ENCODE measurements at places on chromosomes 1 and 21.

- no peak for DNase-seq
Measured at GRCh38 chr1:177341773-177342172, 171.0 kb downstream of the BRINP2 start.

GRCh38 chr1:96329121-96329520, 392.5 kb upstream of the PTBP2 start:
- DNase-seq, result no peak

GRCh38 chr21:18986197-18986596, 582.6 kb upstream of the TMPRSS15 start:
- no peak for DNase-seq

- no peak for DNase-seq
Measured at GRCh38 chr1:32255072-32256071, 4.3 kb downstream of the LCK start.

DNA sequence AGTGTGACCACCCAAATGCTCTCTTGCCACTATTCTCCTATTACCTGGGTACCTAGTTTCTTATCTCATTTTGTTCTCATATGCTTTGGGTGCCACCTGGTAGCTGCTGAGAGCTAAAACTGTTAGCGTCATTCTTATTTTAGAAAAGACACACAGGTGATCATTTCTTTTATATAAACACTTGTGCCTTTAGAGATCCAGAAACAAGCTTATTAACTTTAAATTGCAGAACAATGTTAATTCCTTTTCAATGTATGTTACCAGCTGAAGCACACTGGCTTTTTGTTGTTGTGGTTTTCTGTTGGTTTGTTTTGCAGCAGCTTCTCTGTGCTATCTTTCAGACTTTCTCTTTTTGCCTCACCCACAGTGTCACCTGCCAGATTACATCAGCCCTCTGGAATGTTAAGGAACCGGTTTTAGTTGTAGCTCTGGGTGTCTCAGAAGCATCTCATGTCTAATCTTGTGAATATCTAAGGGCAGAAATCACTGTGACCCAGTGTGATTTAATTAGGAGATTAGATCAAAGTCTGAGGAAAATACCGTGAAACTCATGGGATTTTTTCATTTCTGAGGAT, 43.4 kb upstream of the SLC19A2 start:
- DNase-seq, result no peak

DNA sequence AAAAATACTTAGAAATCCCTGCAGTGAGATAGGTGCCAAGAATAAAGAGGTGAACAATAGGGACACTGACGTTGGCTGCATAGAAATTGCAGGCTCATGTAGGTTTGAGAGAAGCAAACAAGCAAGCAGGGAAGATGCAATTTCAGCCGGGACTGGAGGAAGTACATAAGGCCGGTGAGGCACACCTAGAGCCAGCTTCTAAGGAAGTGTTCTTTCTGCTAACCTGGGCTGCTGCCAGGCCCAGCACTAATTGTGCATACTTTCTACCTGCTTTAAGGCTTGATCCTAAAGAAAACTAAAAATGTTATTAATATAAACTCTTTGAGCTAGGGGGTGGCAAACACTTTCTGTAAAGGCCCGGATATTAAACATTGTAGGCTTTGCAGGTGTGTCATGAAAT, 71.0 kb downstream of the LMO4 start:
- no peak for DNase-seq

DNA sequence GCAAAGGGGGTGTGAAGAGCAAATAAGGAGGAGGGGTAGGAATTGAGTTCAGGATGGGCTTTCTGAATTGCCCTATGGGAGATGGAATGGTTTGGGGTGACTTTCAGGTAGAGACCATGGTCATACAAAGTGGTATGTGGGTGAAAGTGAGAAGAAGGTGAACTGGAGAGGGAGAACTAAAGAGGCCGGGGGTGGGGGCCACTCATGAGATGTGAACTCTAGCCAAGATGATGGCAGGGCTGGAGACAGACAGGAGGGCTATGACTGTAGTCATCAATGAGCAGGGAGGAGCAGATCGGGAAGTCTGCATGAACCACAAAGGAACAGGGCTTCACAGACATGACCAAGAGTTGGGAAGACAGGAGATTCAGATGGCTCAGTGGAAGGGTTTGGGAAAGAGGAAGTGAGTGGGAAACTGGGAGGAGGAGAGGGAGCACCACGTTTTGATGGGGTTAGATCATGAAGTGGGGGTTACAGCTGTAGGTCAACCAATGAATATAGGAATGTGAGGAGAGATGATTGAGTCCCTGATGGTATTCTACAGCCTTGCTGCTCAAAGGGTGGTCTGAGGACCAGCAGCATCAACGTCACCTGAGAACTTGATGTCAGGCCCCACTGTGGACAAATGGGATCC, 20.7 kb upstream of the LRRC8D start:
- no peak for DNase-seq

- DNase-seq, result no peak
Measured at GRCh38 chr1:30847358-30847972, 61.1 kb downstream of the SDC3 start.

DNA sequence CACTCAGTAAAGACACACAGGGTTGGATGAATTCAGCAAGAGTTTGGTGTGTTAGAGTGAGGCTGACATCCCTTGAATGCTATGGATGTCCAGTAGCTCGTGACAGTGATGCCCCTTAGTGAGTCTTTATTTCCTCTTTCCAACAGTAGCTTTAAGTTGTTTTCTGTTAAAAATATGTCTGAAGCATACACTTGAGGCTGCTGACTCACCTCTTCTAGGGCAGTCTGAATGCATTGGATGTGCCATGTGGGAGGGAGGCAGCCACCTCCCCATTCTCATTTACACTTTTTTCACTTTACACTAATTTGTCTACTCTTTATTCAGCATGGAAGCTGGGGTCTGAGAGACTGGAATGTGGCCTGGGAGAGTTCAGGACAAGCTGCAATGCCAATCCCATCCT, 17.6 kb downstream of the NOS1AP start:
- no peak for DNase-seq

DNA sequence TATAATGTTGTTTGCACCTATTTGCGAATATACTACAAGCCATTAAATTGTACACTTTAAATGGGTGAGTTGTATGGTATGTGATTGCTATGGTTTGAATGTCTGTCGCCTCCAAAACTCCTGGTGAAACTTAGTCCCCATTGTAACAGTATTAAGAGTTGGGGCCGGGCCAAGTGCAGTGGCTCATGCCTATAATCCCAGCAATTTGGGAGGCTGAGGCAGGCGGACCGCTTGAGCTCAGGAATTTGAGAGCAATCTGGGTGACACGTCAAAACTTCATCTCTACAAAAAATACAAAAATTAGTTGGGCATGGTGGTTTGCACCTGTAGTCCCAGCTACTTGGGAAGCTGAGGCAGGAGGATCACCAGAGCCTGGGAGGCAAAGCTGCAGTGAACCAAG, 12.0 kb upstream of the SIM2 start:
- DNase-seq, result no peak

GRCh38 chr1:28783363-28783762, 28.6 kb upstream of the OPRD1 start:
- DNase-seq, result no peak

GRCh38 chr1:216881695-216882094, 158.5 kb upstream of the ESRRG start:
- DNase-seq, result no peak

GRCh38 chr21:38089763-38090046, 167.1 kb upstream of the KCNJ15 start:
- no peak for DNase-seq

GRCh38 chr1:233289676-233290075, 5.8 kb downstream of the PCNX2 start:
- DNase-seq, result no peak

Data from stimulated activated CD4-positive, alpha-beta T cell treated with anti-CD3 and anti-CD28 coated beads, Interleukin-1b, Interleukin-23, amount 100 ng/mL, for 1 hour (primary cell).